ENCODE measurements at places on chromosomes 6 and 20.

DNA sequence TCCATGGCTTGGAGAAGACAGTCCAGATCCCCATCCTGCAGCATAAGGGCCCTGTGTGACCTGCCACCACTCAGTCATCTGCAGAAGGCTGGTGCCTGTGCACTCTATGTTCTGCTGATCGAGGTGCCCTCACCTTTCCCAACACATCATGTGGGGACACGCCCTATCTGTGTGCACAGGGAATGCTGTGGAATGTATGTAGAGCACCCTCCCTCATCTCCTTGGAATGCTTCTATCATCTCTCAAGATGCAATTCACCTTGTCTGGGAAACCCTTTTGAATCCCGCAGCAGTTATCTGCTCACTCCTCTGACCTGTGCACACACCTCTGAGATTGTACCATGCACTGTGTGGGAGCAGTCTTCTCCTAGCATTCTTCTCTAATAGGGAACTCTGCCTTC lies 207.2 kb upstream of the SSTR4 start:
- no peak for DNase-seq

- DNase-seq, result no peak
These were observed 86.4 kb downstream of the FKBP5 start for GRCh38 chr6:35602133-35602946.

DNA sequence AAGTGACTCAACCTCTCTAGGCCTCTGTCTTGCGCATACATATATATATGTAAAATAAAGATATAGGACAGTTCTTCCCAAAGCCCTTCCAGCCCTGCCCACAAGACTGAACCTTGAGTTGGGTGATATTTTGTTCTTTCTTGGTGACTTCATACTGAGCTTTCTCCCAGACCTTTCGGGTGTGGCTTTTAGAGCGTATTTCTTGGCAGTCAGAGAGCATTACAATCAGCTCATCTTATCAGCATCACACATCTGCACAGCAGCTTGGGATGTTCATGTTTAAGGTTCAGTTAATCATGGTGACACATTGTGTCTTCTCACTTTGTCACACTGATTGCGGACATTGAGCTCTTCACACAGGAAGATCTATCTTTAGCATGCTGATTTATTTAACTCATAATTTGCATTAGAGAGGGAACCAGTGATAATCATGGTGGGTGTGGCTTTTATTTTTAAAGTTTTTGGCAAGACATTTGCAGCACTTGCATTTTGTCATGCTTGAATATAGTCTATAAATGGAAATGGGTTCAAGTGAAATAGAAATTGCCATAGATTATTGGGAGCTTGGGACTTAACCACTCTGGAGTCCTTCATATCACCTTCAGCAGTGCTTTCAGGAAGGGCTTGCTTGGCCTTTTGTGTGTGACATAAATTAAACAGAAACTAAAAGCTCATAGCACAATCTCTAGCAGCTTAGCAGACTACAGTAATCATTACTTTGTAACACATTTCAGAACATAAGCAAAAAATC lies 8.3 kb downstream of the KIF3B start:
- no peak for DNase-seq

GRCh38 chr6:75484535-75484934 lies 9.1 kb downstream of the FILIP1 start:
- no peak for DNase-seq

DNA sequence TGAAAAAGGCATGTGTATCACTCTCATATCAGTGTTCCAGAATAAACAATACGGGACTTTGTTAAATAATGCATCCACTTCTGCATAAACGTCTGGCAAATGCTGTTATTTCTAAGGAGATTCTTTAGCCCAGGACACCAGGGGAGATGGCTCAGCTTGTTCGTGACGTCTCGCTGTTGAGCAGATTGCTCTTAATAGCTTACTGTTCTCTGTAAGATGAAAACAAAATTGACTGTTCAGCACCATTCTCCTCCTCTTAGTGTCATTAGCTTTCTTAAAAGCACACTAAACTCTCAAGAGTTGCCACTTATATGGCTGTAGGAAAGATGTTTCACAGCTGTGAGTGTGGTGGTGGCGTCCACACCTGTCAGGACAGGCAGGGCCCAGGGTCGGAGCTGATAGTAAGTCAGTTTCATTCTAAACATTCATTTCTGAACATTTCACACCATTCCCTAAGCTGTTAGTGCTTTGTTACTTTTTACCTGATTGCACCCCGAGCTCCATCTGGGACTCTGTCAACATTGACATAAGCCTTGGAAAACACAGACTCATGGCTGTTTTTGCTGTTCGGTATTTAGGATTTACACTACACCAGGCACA lies 132.1 kb downstream of the ZDHHC14 start:
- DNase-seq, result no peak

DNA sequence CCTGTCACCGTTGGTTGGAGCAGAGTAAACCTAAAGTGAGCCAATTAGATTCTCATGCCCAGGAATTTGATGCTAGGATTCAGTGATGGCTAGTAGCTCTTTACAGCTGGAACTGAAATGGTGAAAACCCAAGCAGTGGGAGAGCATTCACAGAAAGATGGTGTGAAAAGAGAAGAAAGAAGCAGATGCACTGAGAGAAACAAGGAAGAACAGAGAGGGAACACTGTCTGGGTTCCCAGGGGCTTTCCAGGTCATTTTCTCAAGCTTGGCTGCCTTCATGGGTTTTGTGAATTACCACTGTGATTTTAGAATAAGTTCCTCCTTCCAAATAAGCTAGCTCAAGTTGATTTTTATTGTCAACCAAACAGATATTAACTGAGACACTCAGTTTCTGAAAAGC lies 104.1 kb upstream of the AKIRIN2 start:
- no peak for DNase-seq

- DNase-seq, result no peak
These were observed 766 bp downstream of the SLC16A10 start for GRCh38 chr6:111087871-111088667.

DNA sequence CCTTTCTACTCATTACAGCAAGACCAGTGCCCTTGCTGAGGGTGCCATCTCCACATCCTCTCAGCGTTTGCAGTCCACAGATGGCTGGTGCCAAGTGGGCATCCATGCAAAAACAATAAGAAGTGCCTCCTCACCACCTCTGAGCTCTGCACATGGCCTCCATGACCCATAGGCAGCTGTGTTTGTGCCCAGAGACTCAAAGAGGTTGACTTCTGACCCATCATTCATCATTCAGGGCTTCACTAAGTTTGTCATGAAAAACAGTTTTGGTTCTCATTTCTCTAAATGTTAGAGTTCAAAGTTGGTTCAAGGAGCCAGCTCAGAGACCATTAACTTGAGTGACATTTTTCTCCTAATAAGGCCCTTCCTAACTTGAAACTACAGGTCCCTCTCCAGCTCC lies 512.6 kb upstream of the MAP3K7 start:
- DNase-seq, result no peak
